ENCODE measurements at places on chromosomes 4 and X.
A peak's percentile ranks its signal among the peaks of the same experiment; 100 is the strongest.

DNA sequence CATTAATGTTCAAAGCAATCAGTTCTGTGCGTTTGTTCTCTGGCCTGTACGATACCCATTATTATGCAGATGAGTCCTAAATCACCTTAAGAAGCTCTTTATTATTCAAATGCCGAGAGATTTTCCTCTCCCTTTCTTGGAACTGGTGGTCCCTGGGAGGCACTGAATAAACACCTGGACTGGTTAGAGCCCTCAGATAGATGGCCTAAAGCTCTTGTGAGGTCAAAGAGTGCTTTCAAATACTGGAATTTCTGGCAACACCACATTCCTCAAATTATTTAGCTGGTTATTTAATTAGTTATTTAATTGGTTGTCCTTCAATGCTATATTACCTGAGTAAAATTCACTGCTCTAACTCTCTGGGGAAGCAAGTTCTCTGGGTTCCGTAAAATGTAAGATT is 3.0 kb downstream of the ARHGEF38 start:
- DNase-seq = no peak

DNA sequence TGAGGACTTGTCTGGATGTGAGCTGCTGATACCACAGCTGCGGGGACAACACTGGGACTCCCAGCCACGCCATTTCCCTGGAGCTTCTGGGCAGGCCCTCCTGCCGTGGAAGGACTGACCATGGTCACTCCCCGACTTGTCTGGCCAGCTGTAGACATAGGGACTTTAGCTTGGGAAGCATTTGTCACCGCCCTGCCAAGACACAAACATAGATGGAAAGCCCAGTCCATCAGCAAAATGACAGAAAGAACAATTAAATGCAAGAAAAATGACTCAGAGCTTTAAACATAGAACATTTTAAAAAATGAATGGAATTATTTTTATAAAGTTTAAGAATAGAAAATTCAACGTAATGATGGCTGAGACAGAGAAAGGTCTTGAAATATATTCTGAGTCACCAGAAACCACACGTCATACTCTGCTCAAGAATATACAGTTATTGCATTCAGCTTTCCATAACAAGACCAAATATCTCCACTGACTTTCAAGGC is 107.6 kb upstream of the CBR4 start:
- DNase-seq = no peak

DNA sequence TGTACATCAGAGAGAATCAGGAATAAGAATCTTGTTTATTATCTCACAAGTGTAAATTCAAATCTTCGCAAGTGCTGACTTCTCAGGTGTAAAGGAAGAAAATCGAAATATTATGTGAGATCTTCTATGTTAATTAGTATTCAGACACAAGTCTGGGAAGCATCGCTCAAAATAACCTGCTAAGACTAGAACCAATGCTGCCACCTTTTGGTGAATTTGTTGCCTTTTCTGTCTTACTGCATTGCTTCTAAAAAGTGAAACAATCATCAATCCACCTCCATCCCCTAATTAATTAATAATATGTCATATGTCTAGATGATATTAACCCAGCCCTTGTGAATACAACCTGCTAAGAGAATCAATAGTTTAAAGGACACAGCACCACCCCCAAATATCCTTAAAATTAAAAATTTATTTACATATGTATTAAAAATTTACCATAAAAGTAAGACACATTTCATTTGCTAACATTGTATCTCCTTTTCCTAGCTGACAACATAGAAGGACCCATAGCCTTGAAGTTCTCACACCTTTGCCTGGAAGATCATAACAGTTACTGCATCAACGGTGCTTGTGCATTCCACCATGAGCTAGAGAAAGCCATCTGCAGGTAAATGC is 3.5 kb downstream of the EPGN start:
- peak; percentile 13 for DNase-seq

DNA sequence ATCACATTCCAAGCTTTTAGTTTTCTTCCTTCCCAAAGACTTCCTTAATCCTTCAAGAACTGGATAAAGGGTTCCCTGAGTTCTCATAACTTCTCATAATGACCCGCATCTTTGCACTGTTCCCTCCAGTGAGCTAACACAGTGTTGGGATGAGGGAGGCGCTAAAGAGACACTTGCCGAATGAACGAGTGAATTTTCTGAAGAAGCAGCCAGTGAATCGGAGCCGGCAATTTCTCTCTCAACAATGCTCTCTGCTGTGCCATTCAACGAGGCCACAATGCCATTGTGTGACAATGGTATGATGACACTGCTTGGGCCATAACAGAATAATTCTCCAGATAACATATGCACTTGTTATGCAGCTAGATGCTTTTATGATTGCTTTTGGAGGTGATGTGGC is 51.4 kb upstream of the ZFP42 start:
- no peak for DNase-seq

DNA sequence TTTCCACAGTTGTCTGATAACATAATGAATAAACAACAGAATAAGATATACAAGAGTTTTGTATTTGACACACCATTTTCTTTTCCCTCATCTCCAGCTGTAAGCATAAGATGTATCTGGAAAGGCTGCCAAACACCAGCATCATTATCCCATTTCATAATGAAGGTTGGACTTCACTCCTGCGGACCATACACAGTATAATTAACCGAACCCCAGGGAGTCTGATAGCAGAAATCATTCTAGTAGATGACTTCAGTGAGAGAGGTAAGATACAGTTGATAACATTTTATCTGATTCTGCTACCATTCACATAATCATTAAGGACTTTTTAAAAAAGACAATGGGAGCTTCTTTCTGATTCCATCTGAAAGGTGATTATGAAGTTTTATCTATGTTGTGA is 535.2 kb downstream of the GALNTL6 start:
- no peak for DNase-seq

DNA sequence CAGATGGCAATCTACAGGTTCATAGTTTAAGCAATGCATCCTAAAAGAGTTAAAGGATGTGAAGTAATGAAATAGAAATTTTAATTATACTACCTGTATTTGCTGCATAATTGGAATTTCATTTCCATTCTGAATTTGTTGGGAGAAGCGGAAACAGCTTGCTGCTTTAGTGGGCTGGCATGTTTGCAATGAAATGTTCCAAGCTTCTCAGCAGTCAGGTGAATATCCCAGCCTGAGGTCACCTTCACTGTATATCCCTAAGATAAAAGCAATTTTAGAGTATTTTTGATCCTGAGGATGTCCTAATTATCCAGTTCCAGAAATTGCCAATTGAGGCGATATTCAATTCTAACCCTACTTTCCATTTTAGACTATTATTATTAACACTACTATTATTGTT is 136.1 kb upstream of the ARSJ start:
- no peak for DNase-seq

- no peak for DNase-seq
Measured at GRCh38 chr4:156475322-156475721, 496.3 kb downstream of the PDGFC start.

- no peak for DNase-seq
Measured at GRCh38 chrX:151974336-151975227, at the start of gene GABRE. GABRE (minus strand) TSS chrX:151974676; CDS start chrX:151974625, 51 bp downstream.

DNA sequence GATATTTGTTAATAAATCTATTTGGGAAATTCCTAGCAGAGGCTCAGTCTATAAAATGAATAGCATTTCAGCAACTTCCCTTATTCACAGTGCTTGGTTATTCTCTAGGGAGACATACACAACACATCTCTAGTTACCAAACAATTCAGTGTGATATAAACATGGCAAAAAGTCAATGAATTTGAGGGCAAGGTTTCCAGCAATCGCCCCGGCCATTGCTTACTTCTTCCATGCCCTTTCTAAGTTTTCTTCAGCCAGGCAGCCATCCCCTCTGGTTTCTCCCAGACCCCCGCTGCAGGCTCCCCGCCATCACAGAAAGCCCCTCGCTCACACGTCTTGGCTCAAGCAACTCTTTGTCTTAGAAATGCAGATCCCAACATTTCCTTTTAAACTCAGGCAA is 4.4 kb downstream of the TLR7 start:
- no peak for DNase-seq

- DNase-seq = no peak
Measured at GRCh38 chrX:13667919-13668318, 15.0 kb downstream of the TCEANC start.

GRCh38 chrX:10847333-10847732 is 226.9 kb upstream of the MID1 start:
- DNase-seq = no peak

DNA sequence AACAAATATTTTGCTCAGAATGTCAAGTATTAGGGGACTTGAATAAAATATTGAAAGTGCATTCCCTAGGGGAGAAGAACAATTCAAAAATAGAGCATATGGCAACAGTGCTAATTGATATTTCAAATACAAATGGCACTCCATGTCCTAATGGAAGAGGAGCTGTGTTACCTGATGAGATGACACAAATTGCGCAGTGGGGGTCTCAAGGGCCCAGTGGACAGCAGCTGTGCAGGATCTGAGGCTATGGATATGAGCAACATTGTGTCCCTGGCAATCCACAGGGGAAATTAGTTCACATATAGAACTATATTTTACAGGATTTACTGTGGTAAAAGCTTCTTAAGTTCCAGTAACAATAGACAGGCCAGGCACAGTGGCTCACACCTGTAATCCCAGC is 17.4 kb upstream of the USP46 start:
- no peak for DNase-seq

GRCh38 chrX:130933358-130933757 is 30.3 kb upstream of the ENOX2 start:
- DNase-seq = no peak

GRCh38 chr4:3512719-3513118 is 19.5 kb downstream of the LRPAP1 start:
- no peak for DNase-seq

DNA sequence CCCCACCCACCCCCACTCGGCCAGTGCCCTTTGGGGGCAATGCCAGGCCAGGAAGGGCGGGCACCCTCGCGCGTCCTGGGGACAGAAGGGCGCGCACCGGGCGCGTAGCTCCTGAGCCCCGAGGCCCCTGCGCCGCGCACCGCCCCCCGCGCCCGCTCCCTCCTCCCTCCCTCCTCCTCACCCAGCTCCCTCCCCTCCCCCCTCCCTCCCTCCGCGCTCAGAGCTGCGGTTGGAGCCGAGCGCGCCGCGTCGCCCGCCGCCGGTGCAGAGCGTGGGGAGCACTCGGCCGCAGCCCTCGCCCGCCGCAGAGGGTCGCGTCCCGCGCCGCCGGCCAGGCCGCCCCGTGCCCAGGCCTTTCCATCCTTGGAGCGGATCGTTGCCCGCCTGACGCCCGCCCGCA is at the start of gene ATP2B3:
TSS of gene ATP2B3 (plus strand) at position 220 of the 400 bp plus-strand sequence. CDS start 18,606 bp downstream, outside the sequence.
- no peak for DNase-seq
